Stimulated activated CD4-positive, alpha-beta T cell treated with anti-CD3 and anti-CD28 coated beads, Interleukin-1b, Interleukin-23, amount 100 ng/mL, for 4 hours (primary cell): ENCODE measurements at places on chromosomes 5 and 9.

DNA sequence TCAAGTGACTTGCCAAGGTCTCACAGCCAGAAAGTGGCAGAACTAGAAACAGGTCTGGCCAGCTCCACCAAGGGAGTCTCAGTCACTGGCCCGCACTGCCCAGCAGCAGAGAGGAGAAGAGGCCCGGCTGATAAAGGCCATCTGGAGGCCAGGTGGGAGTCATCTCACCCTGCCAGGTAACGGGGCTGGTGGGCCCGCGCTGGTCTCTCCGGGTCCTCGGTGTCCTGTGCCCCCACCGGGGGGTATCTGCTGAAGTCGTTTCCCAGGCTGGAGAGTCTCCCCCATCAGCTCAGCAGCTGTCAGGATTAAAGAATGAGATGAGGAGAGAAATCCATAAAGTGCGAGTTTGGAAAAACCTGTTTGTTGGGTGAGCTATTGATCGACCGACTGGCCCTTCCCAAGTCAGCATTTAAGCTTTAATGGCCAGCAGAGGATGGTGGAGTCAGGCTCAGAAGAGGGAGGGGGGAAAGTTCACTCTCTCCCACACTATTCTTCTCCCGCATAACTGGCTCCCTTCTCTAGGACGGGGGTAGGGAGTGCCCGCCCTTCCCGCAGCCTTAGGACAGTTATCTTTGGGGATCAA is 30.3 kb downstream of the LMX1B start:
- no peak for DNase-seq

- no peak for DNase-seq
Observed at GRCh38 chr9:69785757-69786156, 25.9 kb upstream of the PTAR1 start.

DNA sequence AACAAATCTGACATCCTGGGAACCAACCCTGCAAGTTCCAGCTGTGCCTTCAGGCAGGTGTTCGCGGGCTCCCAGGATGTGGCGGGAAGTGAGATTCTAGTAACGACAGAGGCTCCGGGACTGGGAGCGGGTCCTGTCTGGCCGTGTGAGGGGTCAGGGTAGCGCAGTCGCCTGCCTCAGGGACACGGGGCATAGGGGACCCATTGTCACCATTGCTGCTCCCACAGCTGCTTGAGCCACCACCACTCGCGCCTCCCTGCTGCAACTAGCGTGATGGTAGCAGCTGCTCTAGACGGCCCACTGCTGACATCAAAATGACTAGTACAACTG is 468.5 kb downstream of the CDH9 start:
- no peak for DNase-seq

DNA sequence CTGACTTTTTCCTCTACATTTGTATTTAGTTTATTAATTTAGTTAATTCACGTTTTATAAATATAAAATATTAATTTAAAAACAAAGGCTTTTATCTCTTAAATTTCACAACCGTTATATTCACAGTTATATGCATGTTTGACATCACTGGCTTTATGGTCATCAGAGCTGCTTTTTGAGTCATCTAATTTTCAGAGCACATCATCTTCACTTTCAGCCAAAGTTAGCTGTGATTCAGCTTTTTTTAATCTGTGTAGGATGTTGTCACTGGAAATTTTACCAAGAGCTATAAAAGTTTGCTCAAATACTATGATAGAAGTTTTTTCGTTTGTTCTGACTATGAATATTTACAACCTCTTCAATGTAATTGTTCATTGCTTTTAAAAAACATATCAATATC is 12.4 kb downstream of the CDC37L1 start:
- DNase-seq = no peak
